ENCODE measurements at places on chromosomes 3 and 15.

GRCh38 chr15:89077750-89078149 lies 10.5 kb upstream of the ABHD2 start:
- no peak for DNase-seq

GRCh38 chr3:21524133-21524532 lies 226.9 kb downstream of the ZNF385D start:
- no peak for DNase-seq

DNA sequence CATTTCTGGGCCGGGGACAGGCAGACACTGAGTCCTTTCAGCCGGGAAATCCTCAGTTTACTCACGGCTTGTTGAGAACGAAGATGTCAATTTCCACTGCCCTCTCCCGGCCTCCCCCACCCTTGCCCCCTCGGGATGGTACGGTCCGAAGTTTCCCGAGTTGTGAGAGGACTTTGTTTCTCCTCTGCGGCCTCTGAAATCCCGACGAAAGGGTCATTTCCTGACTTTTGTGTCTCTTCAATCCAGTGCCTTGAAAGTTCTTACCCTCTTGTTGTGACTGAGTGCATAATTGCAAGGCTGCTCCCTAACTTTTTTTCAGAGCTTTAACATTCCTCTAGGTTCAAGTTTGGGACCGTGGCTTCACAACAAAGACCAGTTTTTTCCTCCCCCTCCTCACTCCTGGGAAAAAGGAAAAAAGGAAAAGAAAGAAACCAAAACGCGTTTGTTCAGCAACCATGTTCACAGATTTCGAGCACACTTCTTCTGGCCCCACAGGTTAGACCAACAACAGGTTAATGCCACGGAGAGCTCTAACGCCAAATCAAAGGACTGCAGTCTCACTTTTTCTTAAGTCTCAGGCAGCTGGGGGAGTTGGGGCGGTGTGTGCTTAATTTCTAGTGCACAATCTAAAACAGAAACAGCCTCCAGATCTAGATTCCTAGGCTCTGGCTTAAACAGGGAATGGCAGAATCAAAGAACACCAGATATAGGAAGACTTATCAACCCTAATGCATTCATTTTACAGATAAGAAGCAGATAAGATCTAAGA lies 138.9 kb downstream of the TMCO5A start:
- DNase-seq = no peak

GRCh38 chr15:70099967-70100473 lies 2.3 kb upstream of the TLE3 start:
- peak; percentile 43 for DNase-seq

GRCh38 chr3:18144571-18144970 lies 280.6 kb downstream of the SATB1 start:
- no peak for DNase-seq

DNA sequence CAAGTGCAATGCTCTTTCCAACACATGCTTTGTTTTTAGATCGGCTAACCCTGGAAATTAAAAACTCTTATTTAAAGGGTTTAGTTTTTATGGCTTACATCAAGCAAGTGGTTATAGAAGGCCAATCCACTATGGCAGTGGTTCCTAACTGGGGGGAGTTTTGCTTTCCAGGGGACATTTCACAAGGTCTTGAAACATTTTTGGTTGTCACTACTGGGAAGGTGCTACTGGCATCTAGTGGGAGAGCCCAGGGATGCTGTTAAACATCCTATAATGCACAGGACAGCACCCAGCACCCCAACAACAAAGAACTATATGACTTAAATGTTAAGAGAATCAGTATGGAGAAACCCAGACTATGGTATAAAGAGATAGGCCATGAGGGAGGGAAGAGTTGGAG lies 439.0 kb downstream of the NTRK3 start:
- DNase-seq = no peak

DNA sequence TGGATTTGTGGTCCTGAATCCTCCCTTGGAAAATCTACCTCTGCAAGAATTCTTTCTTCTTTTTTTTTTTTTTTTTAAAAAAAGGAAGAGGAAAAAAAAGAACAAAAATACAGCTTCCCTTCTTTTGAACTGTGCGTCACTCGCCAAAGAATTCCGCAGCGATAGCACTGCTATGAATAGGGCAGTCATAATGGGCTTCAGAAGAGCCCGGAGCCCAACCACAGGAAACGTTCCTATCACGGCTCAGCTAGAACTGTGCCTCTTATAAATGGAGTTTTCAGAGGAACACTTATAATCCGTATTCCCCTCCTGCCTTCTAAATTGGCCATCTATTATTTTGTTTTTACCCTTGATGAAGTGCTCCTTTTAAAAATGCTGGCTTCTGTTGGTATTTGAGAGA lies 227.7 kb downstream of the ADAMTS17 start:
- DNase-seq = peak; percentile 43

- no peak for DNase-seq
Measured at GRCh38 chr15:25787381-25787780, 75.7 kb downstream of the ATP10A start.

- no peak for DNase-seq
Measured at GRCh38 chr15:75148280-75148679, 53.4 kb upstream of the C15orf39 start.

DNA sequence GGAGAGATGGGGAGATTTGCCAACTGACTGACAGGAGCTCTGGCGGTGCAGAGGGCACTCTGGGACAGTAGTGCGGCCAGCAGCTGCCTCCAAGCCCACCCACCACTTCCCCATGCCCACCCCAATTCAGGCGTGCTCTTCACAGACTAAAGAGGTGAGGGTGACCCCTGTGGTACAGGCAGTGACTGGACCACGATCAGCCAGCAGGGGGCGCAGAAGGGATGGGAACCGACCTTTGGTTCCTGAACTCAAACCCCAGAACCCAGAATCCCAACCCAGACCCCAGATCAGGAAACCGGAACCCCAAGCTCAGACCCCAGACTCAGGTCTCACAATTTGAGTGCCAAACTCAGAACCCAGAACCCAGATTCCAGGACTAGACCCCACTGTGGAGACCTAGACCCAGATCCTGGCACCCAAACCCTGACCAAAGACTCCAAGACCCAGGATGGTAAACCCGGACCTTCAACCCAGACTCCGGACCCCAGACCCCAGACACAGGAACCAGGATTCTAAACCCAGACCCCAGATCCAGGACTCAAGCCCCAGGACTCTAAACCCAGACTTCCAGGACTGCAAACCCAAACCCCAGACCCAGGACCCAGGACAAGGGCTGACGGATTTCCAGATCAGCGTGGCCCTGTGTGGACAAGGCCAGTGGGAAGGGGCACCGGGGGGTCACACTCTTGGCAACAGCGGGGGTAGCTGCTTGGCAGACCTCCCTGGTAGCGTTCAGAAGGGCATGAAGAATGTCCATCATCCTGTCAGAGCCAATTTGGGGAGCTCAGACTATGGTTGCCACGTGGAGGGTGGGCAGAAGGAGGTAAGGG lies 3.7 kb upstream of the MYL3 start:
- peak; percentile 84 for DNase-seq

- DNase-seq = no peak
Measured at GRCh38 chr3:129442486-129442885, 2.5 kb downstream of the IFT122 start.

- no peak for DNase-seq
Measured at GRCh38 chr3:101784855-101785613, 6.0 kb downstream of the NXPE3 start.

DNA sequence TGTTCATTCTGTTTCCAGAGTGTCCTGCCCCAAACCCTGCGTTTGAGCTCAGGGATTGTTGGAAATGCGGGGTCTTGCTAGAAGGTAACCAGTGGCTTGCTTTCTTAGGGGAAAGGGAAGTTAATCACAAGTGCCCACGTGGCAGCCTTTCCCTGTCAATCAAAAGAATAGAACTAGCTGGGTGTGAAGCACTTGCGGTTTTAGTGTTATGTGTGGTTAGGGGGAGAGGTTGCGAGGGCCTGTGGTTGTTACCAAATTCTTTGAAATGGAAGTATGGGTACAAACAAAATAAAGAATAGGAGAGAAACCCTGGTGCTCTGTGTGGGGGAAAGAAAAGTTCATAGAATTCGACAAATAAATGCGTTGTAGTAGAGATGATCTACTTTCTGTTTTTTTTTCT lies 67.6 kb downstream of the FNDC3B start:
- peak; percentile 79 for DNase-seq

DNA sequence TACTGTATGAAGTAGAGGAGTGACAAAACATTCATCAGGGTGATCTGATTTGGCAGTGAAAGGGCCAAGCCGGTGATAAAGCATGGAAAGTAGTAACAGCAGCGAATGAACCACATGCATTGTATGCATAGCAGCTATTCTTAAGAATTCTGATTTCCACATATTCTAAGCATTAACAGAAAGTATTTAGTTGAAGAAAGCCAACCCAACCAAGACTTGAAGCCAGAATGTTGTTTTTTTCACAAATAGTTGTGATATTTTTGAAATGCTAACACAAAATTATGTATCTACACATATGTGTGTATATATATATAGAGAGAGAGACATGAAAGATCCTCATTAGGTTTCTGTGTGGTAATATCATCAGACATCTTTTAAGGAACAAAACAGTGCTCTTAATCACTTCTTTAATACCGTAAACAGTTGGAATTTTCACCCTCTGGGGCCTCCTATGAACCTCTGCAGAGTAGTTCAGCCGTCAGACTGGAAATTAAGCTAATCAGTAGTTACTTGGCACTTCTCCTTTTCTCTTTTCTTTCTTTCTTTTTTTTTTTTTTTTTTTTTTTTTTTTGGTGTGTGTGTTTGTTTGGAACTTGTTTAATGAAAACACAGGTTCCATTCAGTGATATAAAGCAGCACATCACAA lies 139.6 kb downstream of the CMSS1 start:
- no peak for DNase-seq

- DNase-seq = no peak
Measured at GRCh38 chr15:58213587-58214338, 75.6 kb downstream of the AQP9 start.

GRCh38 chr3:111712294-111713167 lies 117.4 kb upstream of the ZBED2 start:
- no peak for DNase-seq

DNA sequence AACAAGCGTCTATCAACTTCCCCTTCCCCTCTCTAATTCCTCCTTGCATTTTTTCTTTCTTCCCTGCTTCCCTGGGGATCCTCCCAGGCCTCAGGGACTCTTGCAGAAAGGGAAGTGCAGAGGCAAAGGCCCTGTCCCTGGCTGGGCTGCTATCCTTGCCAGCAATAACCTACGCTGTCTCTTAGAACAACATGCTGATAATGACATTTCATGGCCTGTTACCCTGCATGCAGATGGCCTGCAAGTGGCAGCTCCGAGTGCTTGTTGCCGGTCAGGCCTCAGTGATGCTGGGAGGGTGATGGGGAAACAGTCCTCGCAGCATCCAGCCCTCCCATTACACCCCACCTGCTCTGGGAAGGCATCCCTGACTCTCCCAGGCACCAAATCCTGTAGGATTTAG lies 167.6 kb downstream of the RAB11A start:
- no peak for DNase-seq

DNA sequence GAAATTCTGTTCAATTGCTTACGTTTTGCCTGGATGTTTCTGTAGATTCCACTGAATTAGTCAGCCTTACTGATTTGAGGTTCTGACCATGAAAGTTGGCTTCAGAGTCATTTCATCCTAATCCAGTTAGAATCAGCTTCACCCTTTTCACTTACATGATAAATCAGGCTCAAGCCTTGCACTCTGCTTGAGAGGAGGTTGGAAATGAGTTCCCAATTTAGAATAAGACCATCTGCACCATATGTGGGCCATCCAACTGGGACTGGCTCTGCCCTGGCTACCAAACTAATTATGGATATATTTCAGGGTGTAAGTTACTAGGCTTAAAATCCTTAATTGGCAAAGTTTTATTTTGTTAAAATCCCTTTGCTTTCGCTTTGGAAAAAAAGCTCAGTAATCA lies 255.7 kb downstream of the CHL1 start:
- no peak for DNase-seq

DNA sequence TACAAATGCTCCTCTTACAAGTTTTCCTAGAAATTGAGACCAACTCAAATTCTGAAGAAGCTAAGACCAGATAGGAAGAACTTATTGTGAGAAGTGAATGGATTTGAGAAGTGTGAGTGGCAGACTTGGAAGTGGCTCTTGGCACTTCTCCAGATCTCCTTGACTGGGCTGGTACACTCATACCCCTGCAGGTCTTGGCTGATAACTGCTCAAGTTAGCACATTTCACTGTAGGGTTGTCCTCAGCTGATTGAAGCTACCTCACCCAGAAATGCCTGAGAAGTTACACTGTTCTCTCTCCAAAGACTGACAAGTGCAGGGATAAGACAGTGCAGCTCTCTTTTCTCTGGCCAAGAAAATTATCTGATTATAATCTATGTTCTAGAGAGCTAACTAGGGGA lies 16.5 kb upstream of the CLDN1 start:
- no peak for DNase-seq

GRCh38 chr3:186930143-186930640 lies at the start of gene ST6GAL1:
Gene ST6GAL1 (plus strand): TSS chr3:186930526. CDS start chr3:187042704, 112,178 bp downstream.
- DNase-seq = peak; percentile 74

GRCh38 chr3:127792541-127793292 lies 29.6 kb downstream of the MGLL start:
- no peak for DNase-seq

- DNase-seq = no peak
Measured at GRCh38 chr3:6785726-6786125, 75.2 kb upstream of the GRM7 start.

GRCh38 chr3:182201456-182202168 lies 489.9 kb downstream of the SOX2 start:
- no peak for DNase-seq

DNA sequence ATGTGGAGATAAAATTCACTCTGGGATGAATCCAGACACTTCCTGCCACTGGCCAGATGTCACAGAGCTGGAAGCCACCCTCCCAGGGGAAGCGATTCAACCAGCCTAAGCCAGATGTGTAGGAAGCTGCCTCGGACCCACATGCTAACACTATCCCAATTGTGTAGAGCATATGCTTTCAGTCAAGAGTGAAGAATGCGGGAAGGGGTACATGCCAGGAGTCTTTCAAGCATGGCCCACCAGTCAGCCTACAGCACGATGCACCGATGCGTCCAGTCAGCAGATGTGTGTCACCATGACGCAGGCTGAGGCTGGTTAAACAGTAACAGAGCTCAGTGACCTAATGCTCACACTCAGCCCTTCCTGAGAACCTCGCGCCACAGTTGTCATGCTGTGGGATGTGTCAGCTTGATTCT lies 38.8 kb upstream of the BNC1 start:
- DNase-seq = no peak

DNA sequence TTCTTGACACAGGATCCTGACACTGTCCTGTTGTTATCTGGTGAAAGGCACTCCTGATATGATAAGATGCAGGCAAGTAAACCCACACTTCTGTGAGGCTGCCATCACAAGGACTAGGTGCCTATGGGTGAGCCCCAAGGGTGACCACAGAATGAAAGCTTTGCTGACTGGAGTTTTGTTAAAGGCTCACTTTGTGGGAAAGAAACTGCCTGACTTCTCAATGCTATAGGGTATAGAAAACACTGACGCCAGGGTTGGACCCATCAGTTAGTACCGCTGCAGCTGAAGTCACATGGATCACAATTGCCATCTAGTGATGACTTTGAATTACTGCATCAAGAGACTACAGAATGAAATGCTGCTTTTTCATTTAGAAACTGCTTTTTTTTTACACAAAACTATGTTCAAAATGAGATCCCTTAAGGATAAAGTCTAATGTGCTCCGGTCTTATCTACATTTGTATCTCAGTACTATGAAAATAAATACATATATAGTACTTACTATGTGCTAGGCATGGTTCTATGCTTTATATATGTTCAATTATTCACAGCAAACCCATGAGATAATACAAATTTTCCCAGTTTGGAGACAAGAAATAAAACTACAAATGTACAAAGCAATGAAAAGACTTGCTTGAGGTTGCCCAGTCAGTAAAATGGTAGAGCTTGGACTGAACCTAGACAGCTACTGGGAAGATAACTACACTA lies 64.2 kb upstream of the CMSS1 start:
- peak; percentile 28 for DNase-seq

GRCh38 chr3:15476378-15476777 lies 45.1 kb downstream of the COLQ start:
- no peak for DNase-seq
